ENCODE measurements at places on chromosomes 4 and X.

DNA sequence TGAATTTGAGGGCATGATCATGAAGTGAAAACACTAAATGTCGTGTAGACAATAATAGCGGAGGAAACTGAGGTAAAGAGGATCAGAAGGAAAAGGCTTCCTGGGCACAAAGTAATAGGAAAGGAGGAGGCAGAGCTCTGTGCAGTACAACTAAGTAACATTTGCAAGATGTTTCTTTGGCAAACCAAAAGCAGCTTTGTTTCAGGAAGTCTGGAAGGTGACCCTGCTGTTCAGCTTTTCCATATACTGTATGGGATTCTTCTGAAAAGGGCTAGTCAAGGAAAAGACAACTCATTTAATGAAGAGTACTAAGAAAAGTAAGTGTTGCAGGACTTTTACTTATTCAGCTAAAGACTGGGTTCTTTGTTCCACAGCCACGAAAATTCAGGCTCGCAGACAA is 463.1 kb downstream of the PCDH7 start:
- no peak for DNase-seq

DNA sequence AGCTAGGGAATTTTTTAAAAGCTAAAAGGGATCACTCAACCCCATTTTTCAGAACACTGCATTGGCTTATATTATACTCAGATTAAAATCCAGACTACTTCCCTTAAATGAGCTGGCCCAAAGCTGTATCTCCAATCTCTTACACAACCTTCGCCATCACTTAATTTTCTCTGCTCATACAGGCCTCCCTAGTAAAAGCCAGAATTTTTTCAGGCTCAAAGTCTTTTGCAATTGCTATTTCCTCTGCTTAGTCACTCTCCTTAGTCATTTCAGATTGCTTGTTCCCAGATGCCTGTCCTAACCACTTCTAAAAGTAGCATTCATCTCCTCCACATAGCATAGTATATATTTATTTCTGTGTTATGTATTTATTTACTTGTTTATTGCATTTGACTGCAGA is 1587.9 kb upstream of the ADGRL3 start:
- no peak for DNase-seq

GRCh38 chrX:128581615-128582014 is 529.4 kb upstream of the ACTRT1 start:
- DNase-seq: no peak

DNA sequence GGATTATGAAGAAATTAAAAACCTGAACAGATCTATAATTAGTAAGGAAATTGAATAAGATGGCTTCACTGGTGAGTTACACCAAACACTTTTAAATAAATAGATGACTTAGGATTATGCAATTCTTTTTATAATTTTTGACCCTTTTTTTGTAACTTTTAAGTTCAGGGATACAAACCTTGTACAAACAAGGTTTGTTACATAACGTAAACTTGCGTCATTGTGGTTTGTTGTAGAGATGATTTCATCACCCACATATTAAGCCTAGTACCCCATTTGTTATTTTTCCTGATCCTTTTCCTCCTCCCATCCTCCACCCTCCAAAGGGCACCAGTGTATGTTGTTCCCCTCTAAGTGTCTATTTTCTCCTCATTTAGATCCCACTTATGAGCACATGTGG is 75.7 kb downstream of the CPEB2 start:
- no peak for DNase-seq

- DNase-seq: no peak
Observed at GRCh38 chrX:131614241-131614640, 70.4 kb downstream of the OR13H1 start.

DNA sequence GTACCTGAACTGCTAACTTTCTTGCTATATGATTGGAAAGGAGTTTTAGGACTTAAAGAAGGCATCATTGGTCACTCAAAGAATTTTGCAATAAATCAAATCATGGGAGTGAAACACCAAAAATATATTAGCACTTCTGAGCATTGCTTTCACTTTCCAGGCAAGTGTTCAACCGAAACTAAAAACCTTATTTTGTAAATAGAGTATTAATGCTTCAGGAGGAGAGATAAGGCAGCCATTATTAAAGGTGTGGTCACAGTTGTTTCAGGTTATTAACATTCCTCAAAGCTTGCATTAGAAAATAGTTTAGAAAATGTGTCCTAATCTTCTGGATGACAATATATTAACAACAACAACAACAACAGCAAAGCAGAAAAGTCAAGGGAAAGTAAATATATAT is 92.3 kb upstream of the TLL1 start:
- no peak for DNase-seq

- no peak for DNase-seq
Observed at GRCh38 chrX:40971736-40972135, 113.5 kb upstream of the USP9X start.

DNA sequence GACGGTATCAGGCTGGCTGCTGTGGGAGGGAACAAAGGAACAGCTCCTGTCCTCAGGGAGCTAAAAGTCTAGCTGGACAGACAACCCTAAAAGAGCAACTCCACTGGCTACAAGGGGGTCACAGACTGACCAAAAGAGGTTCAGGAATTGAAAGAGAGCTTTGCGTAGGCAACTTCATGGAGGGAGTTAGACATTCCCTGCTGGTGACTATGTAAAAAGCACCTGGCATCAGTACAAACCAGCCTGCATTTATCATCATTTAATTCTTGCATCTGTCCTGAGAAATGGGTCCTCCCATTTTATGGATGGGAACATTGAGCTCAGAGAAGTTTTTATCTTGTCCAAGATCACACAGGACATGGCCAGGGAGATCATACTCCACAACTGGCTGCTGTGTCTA is 1.4 kb upstream of the LGI2 start:
- DNase-seq: no peak

- DNase-seq: no peak
Observed at GRCh38 chr4:151094290-151094751, 5.1 kb upstream of the RPS3A start.

GRCh38 chr4:107718351-107718965 is 1.6 kb downstream of the PAPSS1 start:
- no peak for DNase-seq
